B cell (primary cell): ENCODE measurements at places on chromosomes 7 and 10.
A peak's percentile ranks its signal among the peaks of the same experiment; 100 is the strongest.

DNA sequence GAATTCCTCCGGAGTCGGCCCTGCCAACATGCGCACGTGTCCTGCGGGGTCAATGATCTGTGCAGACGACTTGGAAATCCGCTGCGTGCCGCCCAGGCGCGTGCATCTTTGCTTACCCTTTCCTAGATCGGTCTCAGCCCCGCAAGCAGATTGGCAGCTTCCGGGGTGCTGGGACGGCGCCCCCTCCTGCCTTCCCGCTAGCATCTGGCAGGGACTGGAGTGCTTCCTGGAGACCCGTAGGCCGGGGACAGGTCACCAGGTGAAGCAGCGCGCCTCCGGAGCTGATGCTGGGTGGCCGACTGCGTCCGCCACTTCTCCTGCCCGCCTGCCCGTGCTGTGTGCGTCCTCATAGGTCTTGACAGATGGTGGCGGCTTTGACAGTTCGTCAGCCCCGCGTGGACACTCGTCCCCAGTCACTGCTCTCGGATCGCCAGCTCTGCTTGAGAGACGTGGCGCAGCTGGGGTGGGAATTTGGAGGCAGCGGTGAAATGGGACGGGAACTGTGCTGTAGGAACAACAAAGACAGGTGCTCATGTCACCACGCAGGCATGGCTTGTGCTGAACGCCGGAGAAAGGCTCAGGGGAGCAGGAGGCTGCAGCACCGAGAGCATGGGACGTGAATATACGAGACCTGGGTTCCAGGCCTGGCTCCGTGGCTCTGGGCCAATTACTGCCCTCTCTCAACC lies 21.9 kb upstream of the KCNK18 start:
- DNase-seq = no peak

GRCh38 chr10:75076348-75076747 lies 35.1 kb upstream of the SAMD8 start:
- DNase-seq = no peak

- no peak for DNase-seq
Measured at GRCh38 chr7:73904219-73905137, 43.5 kb downstream of the TMEM270 start.

DNA sequence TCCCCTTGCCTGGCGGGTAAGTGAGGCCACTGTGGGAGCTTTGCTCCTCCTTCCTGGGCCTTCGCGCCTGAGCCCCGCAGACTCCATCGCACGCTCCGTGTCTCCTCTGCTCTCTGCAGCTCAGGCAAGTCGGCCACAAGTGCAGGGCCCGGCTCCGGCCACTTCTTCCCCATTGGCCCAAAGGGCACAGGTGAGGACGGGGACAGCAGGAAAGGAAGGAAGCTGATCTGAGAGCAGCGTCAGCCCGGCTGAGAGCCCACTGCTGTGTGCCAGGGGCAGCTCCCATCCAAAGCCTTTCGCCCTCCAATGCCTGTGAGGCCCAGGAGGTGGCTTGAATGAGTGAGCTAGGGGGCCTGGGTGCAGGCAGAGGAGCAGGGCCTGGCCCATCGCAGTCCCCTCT lies 33.7 kb upstream of the RHEB start:
- DNase-seq = no peak

DNA sequence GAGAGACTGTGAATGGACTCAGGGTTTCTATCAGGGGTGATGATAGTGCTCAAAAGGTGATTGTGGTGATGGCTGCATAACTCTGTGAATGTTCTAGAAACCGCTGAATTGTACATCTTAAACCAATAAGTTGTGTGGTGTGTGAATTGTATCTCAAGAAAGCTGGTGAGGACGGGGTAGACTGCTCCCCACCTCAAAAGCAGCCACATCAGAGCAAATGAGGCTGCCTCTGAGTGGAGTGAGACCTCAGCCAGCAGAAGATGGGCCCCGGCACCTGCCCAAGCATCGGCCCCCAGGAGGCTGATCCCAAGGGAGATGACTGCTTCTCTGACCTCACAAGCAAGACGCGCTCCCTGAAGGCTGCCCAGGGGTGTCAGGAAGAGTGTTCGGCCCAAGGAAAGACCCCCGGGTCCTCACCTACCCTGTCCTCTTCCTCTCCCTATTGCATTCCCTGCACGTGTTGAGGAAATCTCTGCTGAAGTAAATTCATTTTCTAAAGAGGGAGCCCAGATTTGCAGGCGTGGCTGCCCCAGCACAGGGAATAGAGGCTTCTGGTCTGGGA lies 279.3 kb upstream of the SHH start:
- DNase-seq = no peak

- no peak for DNase-seq
Measured at GRCh38 chr10:78150756-78151155, 117.1 kb downstream of the RPS24 start.

DNA sequence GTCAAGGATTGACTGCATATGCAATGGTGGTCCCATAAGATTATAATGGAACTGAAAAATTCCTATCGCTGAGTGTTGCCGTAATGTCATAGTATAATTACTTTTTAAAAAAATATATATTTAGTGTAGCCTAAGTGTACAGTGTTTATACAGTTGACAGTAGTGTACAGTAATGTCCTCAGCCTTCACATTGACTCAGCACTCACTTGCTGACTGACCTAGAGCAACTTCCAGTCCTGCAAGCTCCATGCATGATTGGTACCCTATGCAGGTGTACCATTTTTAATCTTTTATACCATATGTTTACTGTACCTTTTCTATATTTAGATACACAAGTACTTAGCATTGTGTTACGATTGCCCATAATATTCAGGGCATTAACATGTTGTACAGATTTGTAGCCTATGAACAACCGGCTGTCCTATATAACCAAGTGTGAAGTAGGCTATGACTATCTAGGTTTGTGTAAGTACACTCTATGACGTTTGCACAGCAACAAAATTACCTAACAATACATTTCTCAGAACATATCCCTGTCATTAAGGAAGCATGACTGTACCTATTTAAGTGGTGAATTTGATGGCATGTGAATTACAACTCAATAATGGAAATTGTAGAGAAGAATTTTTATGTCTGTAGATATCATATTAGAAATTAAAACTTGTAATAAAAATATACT lies 40.9 kb downstream of the CCNY start:
- DNase-seq = no peak

- DNase-seq = no peak
Measured at GRCh38 chr7:156162451-156162850, 350.2 kb upstream of the SHH start.

- DNase-seq = no peak
Measured at GRCh38 chr7:8303904-8304528, 42.0 kb upstream of the ICA1 start.

DNA sequence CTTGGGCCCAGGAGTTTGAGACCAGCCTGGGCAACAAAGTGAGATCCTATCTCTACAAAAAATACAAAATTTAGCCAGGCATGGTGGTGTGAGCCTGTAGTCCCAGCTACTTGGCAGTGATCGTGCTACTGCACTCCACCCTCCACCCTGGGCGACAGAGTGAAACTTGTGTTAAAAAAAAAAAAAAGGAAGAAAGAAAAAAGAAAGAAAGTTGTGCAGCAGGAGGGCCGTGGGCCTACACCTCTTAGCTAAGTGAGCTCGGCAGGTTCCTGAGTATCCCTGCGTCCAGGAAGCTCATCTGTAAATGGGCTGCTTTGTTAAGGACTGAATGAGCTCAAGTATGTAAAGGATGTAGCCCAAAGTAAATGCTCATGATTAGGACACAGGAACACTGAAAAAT lies 155.0 kb downstream of the RNF216 start:
- peak; percentile 18 for DNase-seq

GRCh38 chr7:48380921-48381320 lies 209.7 kb downstream of the ABCA13 start:
- DNase-seq = no peak

GRCh38 chr10:90635111-90635765 lies 222.6 kb downstream of the HTR7 start:
- DNase-seq = no peak

DNA sequence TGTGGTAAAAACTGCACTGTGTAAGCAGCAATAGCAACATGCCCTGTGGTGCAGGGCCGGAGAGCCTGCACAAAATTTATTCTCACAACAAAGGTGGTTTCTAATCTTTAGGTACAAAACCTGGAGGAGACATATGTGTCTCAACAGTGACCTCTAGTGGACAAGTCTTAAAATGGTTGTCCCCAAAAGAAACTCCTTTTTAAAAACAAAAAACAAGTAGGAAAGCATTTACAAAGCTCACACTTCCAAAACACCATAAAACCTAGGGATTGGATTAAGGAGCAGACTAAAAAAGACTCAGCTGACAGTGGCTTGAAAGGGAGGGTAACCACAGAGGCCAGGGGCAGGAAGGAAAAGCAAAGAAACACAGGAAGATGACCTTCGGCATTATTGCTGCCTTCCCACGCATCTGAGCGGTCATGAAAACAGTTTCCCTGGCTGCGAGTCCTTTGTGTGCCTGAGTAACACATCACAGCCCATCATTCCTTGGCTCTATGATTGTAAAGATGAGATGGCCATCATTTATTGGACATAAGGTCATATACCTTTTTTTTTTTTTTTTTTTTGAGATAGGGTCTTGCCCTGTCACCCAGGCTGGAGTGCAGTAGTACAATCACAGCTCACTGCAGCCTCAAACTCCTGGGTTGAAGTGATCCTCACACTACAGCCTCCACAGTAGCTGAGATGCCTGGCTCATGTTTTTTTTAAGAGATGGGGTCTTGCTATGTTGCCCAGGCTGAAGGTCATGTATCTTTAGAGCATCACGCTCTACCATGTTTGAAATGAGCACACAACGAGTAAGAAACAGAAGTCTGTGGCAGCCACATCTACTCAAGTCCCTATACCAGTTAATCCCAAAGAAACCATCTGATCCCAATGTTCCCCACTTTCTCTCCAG lies 39.5 kb downstream of the RSU1 start:
- DNase-seq = peak; percentile 68

- DNase-seq = no peak
Measured at GRCh38 chr10:62471711-62472110, 97.5 kb downstream of the ZNF365 start.

DNA sequence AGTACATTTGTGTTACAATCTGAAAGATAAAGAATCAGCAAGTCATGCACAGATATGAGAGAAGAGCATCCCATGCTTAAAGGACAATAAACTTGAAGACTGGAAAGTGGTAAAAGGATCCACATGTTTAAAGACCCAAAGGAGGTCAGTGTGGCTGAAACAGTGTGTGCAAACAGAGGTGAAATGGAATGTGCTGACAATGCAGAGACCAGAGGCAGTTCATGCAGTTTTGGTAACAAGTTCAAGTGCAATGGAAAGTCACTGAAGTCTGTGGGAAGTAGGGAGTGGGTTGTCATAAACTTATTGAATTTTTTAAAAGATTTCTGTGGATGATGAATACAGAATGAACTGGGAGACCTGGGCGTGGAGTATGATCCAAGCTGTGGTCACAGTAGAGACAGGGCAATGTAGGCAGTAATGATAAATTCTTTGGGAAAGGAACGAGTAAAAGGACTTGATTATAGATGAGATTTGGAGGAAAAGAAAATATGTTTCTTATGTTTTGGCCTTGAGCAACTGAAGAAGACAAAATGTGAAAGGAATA lies 408.0 kb downstream of the HGF start:
- no peak for DNase-seq

- no peak for DNase-seq
Measured at GRCh38 chr7:135644729-135645128, 17.6 kb upstream of the STMP1 start.

GRCh38 chr7:155274633-155275355 lies 22.9 kb upstream of the INSIG1 start:
- DNase-seq = no peak

DNA sequence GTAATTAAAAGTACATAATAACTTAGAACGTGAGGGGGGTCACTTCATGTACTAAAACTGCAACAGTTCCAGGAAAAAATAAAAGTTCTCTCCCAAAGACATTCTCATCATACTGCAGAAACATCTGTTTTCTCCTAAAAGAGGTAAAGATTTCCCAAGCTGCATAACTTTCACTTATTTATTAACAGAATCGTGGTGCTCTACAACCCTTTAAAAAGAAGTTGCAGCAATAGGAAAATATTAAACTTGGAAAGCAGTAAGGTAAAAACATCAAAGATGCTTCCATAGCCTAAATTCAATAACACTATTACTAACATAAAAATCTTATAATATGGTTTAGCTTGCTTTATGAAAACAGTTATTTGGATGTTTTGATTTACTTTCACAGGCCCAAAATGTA lies 23.3 kb downstream of the ZFAND4 start:
- DNase-seq = no peak

- DNase-seq = no peak
Measured at GRCh38 chr7:156178214-156178613, 366.0 kb upstream of the SHH start.

GRCh38 chr10:82505009-82505408 lies 630.0 kb downstream of the NRG3 start:
- no peak for DNase-seq

- DNase-seq = no peak
Measured at GRCh38 chr7:133887459-133887858, 239.7 kb upstream of the LRGUK start.

GRCh38 chr7:105897999-105898398 lies 21.6 kb upstream of the ATXN7L1 start:
- DNase-seq = no peak

- DNase-seq = no peak
Measured at GRCh38 chr10:58220769-58221451, 46.8 kb downstream of the IPMK start.

DNA sequence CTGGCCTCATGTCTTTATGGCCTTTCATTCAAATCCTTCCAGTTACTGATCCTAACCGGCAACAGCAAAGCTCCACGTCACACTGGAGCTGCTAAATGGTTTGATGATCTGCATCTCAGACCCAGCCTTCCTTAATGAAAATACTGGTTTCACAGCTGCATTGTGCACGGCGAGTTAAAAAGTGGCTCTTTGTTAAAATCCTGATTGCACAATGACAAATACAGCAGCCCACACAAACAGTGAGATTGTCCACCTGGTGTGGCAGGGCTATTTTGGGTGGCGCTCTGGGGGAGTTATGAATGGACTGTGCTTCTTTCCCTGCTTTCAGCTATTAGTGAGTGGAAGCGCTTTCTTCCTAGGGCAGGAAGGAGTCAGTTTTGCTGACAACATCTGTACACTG lies 63.4 kb upstream of the C1QL3 start:
- DNase-seq = no peak

DNA sequence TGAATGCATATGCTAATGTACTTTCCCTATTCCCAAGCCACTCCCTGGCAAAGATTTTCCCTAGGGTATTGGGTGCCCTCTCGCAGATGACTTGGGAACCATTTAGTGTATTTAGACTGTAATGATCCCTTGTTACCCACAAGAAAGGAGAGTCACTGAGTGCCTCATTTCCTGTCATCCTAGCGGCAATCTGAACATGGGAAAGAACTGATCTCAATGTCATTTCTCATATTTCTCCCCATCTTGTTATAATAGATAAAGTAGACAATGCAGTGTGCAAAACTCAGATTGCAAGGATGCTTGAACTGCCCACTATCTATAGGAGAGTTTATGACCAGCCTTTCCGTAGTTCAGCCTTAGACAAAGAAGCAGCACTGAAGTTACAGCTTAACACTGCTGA lies 123.3 kb downstream of the MICU1 start:
- no peak for DNase-seq

GRCh38 chr7:29965030-29965429 lies 24.6 kb downstream of the SCRN1 start:
- DNase-seq = no peak
